ENCODE measurements at places on chromosomes 16 and 17.

- no peak for DNase-seq
Observed at GRCh38 chr16:66522816-66523590, 26.9 kb downstream of the TK2 start.

- DNase-seq: no peak
Observed at GRCh38 chr16:23594186-23594585, 1.9 kb downstream of the NDUFAB1 start.

- DNase-seq: no peak
Observed at GRCh38 chr16:27853101-27853500, 210.4 kb downstream of the GSG1L start.

DNA sequence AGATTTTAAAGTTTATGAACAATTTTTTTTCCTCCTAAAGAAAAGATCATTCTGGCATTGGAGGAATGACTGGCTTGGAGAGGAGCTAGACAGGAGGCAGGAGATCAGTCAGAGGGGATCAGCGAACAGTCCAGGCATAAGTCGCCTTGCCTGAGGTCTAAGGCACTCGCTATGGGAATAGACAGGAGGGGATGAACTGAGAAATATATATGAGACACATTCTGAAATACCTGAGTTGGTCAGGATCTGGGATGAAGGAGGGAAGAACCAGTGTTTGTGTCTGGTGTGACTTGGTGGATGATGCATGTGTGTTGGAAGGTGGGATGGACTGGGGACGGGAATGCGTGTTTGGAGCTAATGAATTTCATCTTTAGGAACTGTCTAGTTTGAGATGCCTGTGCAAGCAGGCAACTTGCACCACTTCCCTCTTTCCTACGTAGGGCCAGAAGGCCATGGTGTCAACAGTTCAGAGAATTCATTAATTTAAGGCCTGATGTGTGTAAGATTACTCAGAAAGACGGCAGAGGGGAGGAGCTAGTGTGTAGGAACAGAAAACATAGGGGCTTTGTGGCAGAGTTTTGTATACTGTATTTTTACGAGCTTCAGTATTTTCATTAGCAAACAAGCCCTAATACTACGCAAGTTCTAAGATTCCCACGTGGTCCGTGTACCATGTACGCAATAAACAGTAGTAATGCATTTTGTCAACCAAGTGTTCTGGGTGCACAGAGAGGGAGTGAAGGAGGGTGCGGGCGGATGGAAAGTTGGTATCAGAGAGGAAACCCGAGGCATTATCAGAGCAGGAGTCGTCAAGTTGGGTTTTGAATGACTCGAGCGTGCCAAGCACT is 825 bp downstream of the HEATR6 start:
- DNase-seq: no peak

DNA sequence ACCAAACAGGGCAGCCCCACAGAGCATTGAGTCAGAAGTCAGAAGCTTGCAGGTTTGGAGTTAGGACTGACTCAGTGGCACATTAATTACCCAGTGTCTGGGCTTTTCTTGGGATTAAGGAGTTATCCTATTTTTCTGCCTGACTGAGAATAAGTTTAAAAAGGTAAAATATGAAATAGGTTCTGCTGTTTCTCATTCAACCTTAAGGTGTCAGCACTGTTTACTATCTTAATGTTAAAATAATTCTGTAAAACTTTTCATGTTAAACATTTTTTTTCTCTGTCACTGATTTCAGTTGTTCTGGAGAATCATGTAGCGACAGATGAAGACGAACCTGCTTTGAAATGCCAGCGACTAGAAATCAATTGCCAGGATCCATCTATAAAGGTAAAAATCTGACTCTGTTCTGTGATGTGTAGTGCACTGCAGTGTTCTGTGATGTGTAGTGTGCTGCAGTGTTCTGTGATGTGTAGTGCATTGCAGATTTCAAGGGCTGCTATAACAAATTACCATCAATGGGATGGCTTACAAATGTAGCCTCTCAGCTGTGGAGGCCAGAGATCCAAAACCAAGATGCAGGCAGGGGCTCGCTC is 128.0 kb downstream of the LAT start:
- DNase-seq: no peak

GRCh38 chr16:81349608-81350305 is 35.0 kb downstream of the GAN start:
- DNase-seq: no peak

GRCh38 chr17:50265690-50266315 is 8.5 kb upstream of the TMEM92 start:
- no peak for DNase-seq

GRCh38 chr17:70093163-70093562 is 18.1 kb downstream of the KCNJ16 start:
- DNase-seq: no peak

DNA sequence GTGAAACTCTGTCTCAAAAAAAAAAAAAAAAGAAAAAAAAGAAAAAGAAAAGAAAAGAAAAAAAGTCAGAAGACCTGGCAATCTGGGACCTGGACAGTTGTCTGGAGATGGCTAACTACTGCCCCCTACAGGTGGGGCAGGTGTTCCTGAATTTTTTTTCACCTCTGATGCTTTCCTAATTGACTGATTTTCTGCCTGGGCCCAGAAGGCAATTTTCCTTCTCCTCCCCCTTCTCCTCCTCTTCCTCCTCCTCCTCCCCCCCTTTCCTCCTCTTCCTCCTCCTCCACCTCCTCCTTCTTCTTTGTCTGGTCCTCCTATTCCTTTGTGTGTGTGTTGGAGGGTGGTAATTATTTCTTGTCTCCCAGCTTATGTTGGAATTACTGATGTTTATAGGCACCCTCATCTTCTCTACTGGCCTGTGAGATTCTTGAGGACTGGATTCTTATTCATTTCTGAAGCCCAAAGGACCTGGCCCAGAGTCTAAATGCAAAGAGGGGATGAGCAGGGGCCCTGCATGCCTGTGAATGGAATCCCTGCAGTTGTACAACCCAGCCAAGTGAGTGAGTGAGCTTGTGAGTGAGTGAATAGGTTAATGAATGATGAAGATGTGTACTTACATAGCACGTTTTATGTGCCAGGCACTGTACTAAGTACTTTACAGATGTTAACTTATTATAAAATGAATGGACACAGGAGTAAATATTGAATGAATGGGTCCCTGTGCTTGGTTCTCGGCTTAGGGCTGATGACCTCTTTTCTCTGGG is 26.9 kb downstream of the IRX5 start:
- no peak for DNase-seq

DNA sequence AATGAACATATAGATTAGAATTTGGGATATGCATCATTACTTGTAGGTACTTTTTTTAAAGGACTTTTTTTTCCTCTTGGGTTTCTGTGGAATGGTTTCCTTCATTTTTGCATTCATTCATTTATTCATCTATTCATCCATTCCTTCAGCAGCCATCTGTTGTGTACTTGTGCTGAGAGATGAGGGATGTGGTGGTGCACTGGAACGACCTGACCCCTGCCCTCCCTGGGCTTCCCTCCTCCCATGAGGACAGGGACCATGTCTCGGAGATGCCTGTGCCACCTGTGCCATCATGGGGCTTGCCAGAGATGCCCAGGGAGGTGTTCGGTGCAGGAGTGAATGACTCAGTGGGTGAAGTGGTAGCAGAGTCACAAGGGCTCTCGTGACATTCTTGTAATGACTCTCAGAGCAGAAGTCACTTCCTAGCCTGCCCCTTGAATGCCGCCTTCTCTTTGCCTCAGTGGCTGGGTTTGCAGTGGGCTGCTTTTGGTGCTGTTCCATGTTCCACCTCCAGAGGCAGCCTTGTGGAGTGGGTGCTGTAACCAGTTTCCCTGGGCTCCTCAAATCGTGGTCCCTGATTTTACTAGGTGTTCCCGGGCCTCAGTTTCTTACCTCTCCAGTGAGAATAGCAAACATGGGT is 43.9 kb downstream of the CLEC16A start:
- DNase-seq: no peak

GRCh38 chr17:29653995-29654714 is 31.4 kb upstream of the CORO6 start:
- DNase-seq: no peak

DNA sequence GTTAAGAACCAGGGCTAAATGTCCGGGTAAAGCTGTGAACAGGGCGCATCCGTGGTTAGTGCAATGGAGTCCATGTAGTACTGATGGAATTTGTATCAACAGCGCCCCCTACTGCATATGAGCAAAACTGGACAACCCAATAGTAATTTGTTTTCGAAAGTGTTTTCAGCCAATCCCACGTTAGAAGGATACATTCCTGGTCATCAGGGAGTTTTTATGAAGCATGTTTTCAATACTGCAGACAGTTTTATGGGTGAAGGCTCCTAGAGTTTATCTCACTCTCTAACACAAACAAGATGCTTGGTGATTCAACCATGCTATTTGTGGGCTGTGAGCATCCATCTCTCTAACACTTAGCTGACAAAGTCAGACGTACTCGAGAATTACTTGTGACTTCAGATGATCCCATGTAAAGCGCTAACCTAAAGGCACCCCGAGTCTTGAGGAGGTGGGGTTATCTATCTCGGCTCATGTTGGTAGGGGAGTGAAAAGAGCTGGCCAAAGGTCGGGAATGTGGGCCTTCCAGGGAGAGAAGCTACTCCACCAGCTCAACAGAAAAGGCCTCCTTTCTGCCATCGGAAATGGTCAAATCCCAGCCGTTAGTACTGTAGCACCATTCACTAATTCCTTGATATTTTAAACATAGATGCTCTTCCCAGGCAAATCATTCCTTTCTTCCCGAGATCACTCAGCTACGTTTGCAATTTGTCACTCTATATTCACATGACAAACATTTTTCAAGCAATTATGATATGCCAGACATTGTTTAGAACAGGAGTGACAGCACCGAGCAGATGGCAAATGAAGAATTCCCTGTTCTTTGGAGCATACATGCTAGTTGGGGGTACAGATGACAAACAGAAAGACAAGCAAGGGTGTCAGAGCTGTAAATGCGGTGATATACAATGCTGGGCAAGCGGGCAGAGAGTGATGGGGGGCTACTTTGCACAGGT is 46.9 kb upstream of the HNF1B start:
- DNase-seq: no peak

- DNase-seq: no peak
Observed at GRCh38 chr17:72121164-72122009, 567 bp downstream of the SOX9 start.

DNA sequence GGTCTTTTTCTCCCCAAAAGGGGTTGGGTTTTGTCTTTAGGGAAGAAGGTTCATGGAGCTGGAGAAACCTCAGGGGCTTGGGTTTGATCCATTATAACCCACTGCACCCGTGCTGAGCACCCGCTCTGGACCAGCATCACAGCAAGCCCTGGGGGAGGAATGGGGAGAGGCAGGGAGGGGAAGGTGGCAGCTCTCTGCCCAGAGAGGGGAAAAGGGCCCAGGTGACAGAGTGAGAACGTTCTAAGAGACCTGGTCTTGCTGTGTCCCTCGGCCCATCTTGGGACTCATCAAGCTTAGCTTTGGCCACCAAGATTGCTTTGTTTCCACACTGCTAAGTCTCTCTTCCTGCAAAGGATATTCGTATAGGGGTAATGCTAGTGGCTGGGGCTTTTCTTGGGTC is 38.2 kb upstream of the TAC4 start:
- no peak for DNase-seq

DNA sequence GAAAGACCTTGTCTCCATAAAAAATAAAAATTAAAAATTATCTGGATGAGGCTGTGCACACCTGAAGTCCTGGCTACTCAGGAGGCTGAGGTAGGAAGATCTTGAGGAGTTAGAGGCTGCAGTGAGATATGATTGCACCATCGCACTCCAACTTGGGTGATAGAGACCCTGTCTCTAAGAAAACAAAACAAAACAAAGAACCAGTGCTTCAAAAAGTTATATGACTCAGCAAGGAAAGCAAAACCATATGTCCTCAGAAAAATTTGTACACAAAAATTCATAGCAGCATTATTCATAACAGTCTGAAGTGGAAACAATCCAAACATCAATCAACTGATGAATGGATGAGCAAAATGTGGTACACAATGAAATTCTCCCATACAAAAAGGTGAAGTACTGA is 48.9 kb downstream of the SLFN5 start:
- no peak for DNase-seq

DNA sequence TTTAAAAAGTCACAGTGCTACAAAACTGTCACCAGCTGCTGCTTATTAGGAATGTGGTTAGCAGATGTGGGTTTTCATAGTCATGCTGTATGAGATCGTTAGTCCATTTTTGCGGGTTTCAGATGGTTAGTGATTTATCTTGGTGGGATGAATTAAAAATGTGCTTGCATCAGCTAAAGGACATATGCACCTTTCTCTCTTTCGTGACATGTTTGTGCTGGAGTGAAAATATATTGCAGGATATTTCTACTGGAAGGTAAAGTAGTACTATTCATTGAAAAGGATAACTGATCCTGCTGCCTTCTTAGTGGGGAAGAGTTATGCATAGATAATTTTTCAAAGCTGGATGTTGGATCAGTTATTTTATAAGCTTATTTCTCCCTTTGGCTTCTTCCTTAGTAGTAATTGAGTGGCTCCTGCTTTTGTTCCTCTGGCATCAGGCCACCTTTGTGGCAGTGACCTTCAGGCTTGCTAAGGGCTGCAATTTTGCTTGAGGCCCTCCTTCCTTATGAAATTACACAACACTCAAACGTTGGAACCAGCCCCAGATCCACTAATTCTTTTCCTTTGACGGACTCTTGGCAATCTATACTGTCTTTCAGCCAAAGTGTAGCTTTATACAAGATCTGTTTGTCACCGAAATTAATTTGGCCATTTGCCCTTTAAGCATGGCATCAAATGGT is 7.5 kb upstream of the SNTB2 start:
- no peak for DNase-seq

GRCh38 chr17:79628861-79629547 is 18.2 kb upstream of the RBFOX3 start:
- DNase-seq: no peak

GRCh38 chr17:20968913-20969616 is 73.7 kb downstream of the USP22 start:
- DNase-seq: no peak
